ENCODE measurements at places on chromosomes 16 and 17.

GRCh38 chr16:11075163-11075562 lies 130.8 kb downstream of the CLEC16A start:
- no peaks in the 10 kb centered on the region for H3K27me3 ChIP-seq
- no peaks in the 10 kb centered on the region for H3K4me1 ChIP-seq
- DNase-seq, result no peak
- H3K4me3 ChIP-seq, result no peak overlapping the region
- peaks cover 3% of the 10 kb centered on the region for H3K36me3 ChIP-seq

DNA sequence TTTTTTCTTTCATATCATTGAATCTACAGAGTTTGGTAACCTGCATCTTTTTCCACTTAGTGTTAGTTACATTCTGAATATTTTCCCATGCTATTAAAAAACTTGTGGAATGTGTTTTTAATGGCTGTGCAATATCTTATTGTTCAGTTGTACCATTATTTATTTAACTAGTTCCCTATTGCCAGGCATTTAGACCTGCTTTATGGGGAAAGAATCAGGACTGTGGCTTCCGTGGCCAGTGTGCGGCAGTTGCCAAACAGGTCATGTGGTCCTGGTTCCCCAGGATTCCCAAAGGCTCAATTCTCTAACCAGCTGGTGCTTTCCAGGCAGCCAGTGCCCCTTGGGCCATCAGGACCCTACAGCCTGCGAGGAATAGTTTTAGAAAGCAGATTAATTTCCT lies 30.8 kb downstream of the NDEL1 start:
- H3K4me1 ChIP-seq, result no peaks in the 10 kb centered on the region
- H3K4me3 ChIP-seq, result no peak overlapping the region
- H3K27ac ChIP-seq, result no peak overlapping the region
- DNase-seq, result no peak
- peaks cover 57% of the 10 kb centered on the region for H3K36me3 ChIP-seq

GRCh38 chr16:25838724-25839186 lies 147.0 kb downstream of the HS3ST4 start:
- no peaks in the 10 kb centered on the region for H3K36me3 ChIP-seq
- H3K4me1 ChIP-seq, result no peaks in the 10 kb centered on the region
- no peak overlapping the region for H3K27ac ChIP-seq
- DNase-seq, result no peak
- no peak overlapping the region for H3K4me3 ChIP-seq

GRCh38 chr16:180101-180675 lies at the start of gene HBQ1:
Gene HBQ1, plus strand, starts transcription at chr16:180459. Its CDS starts 28 bp downstream, at chr16:180487.
- H3K4me3 ChIP-seq, result peak within 1 kb of the TSS; percentile 43
- no peaks in the 10 kb centered on the region for H3K27me3 ChIP-seq
- no peaks in the 10 kb centered on the region for H3K36me3 ChIP-seq

DNA sequence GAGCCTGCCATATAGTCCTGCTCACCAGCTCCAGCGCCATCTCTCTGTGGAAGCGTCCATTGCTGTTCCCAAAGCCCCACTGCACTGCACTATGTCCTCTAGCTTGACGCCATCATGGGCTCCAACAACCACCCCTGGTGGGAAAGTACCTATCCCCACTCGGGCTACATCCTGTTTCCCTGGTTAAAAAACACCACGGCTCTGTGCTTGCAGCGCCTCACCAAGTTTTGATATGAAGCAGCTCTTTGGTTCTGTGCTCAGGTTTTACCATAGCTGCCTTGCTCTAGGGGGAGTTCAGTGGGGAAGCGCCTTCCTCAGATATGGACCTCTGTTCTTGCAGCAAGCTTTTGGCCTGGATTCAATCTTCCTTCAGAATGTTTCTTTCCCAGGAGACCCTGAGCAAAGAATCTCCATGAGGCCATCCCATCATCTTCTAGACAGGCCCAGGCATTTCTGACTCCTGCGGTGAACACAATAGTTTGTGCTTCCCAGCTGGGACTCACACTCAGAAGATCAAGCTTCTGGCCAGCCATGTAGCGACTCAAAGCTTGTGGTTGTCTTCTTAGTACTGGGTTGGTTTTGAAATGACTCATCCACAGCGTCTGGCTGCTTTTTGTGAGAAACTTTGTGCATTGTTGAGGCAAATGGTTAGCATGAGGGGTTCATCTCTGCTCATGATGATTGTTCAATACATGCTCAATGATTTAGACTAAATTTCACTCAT lies 39.5 kb downstream of the DYNLRB2 start:
- no peak for DNase-seq
- H3K27me3 ChIP-seq, result no peaks in the 10 kb centered on the region
- H3K4me1 ChIP-seq, result no peaks in the 10 kb centered on the region
- H3K4me3 ChIP-seq, result no peak overlapping the region

DNA sequence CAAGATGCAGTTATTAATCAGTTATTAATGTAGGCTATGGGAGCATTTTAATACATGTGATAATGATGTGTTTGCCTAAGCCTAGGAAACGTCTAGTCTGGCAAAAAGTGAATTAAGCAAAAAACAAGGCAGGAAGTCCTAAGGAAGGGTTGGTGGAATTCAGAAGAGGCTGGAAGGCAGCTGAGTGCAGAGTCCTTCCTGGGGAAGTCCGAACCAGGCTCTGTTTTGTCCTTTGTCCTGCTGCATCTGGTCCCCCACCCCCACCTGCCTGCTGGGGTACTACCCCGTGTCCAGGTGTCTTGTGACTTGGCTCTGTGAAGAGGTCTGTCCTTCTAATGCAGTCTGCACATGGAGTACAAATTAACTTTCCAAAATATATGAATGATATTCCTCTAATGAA lies 1.5 kb upstream of the MYH10 start:
- no peaks in the 10 kb centered on the region for H3K36me3 ChIP-seq
- no peak for DNase-seq
- no peaks in the 10 kb centered on the region for H3K27me3 ChIP-seq
- H3K4me1 ChIP-seq, result no peaks in the 10 kb centered on the region
- no peak overlapping the region for H3K4me3 ChIP-seq

DNA sequence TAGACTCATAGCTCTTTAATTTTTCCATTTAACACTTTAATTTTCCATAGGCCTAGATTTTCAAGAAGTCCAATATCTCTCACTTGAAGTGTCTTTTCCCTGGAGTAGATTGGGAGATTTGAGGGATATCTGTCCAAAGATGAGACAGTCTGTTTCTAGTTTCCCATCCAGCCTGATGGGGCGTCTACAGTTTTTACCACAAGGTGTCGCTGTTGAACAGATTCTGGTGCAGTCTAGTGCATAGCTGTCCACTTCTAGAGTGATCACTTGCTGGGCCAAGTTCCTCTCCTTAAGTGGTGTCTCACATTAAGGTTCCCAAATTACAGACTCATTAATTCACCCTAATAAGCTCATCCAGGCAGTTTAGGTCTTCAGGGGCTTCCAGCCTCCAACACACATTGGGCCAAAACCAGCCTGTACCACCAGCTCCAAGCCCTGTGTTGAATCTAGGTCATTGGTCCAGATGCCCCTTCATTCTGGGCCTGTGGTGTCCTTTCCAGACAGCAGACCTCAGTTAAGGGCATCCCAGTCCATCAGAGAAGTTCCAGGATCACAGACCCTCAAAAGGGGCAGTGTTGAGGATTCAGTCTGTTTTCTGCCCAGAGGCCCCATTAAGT lies 9.4 kb downstream of the SNX20 start:
- H3K27ac ChIP-seq, result no peak overlapping the region
- no peaks in the 10 kb centered on the region for H3K27me3 ChIP-seq
- H3K4me1 ChIP-seq, result peaks cover 8% of the 10 kb centered on the region
- DNase-seq, result no peak

DNA sequence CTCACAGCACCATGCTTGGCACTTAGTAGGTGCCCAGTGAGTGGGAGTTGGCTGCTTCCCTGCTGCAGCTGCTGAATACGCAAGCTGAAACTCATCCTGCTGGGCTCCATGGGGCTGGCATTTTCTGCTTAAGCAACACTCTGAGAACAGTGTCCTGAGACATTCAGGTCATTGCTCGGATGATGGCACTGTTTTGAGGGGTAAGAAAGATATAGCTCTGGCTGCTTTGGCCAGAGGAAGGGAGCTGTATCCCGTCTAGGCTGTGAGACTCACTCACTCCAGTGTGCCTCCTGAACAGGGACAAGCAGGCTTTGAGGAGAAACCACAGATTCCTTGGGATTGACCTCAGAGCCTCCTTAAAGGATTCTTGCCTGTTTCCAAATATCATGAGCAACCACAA lies 120.5 kb downstream of the CLEC16A start:
- H3K4me3 ChIP-seq, result no peak overlapping the region
- DNase-seq, result no peak
- no peak overlapping the region for H3K27ac ChIP-seq
- H3K27me3 ChIP-seq, result no peaks in the 10 kb centered on the region
- H3K36me3 ChIP-seq, result peaks cover 21% of the 10 kb centered on the region
- H3K4me1 ChIP-seq, result no peaks in the 10 kb centered on the region

- H3K27me3 ChIP-seq, result no peaks in the 10 kb centered on the region
- no peaks in the 10 kb centered on the region for H3K4me1 ChIP-seq
- no peak overlapping the region for H3K4me3 ChIP-seq
These were observed 72.8 kb downstream of the NEUROD2 start for GRCh38 chr17:39534768-39535405.

- no peak overlapping the region for H3K4me3 ChIP-seq
- H3K27me3 ChIP-seq, result no peaks in the 10 kb centered on the region
- no peak for DNase-seq
These were observed 34.3 kb downstream of the VPS35L start for GRCh38 chr16:19589771-19590302.

DNA sequence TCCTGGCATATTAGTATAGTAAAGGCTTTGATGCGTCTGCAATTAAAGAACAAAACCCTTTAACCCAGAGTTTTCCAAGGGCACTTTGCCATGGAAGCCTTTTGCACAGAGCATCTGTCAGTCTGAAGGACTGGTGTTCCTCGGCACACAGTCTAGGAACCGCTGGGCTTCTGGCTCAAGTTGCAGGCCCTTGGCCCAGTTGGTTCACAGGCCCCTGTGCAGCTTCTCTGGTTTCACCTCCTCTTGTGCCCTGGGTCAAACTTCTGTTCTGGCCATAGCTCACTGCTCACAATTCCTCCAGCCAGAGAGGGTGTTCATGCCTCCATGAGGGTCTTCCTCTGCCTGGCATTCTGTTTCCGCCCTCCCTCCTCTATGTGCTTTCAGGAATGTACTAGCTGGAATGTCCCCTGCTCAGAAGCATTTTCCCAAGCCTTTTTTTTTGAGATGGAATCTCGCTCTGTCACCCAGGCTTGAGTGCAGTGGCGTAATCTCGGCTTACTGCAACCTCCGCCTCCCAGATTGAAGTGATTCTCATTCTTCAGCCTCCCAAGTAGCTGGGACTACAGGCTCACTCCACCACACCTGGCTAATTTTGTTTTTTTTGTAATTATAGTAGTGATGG lies 34.5 kb upstream of the TEX2 start:
- H3K4me1 ChIP-seq, result no peaks in the 10 kb centered on the region
- no peak for DNase-seq
- H3K27me3 ChIP-seq, result no peaks in the 10 kb centered on the region
- no peaks in the 10 kb centered on the region for H3K36me3 ChIP-seq
- no peak overlapping the region for H3K27ac ChIP-seq
- no peak overlapping the region for H3K4me3 ChIP-seq

DNA sequence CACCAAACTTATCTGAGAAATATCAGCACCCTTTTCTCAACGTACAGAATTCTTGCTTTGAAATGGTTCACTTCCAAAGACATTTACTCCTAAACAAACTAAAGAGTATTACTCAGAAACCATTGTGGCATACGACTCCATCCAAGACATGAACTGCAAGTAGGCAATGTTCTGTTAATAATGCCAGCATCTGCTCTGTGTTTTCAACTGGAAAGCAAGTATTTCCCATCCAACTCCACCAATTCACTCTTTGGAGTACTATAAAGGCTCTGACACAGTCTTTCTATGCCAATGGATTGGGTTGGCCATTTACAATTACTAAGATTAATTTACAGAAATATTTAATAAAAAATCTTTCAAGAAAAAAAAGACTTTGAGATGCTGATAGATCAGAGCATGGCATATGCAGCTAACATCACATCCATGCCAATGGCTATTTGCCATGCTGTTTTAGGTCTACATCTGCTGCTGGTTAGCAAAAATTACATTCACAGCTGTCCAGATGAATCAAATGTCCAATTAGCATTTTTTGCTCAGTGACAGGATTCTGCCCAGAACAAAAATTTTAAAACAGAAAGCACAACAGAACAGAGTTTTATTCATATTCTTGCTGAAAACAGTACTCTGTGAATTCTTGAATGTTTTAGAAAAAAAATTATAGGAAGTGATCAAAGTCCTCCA lies 65.9 kb upstream of the HLF start:
- no peak for DNase-seq
- no peak overlapping the region for H3K27ac ChIP-seq
- H3K4me1 ChIP-seq, result no peaks in the 10 kb centered on the region
- no peaks in the 10 kb centered on the region for H3K27me3 ChIP-seq
- H3K36me3 ChIP-seq, result no peaks in the 10 kb centered on the region

GRCh38 chr16:30526137-30526822 lies at the start of gene ZNF768:
Gene ZNF768, minus strand, starts transcription at chr16:30526566. Its CDS starts 153 bp downstream, at chr16:30526413.
- DNase-seq, result no peak
- H3K27ac ChIP-seq, result peak within 1 kb of the TSS; percentile 99
- H3K36me3 ChIP-seq, result peaks cover 2% of the 10 kb centered on the region
- H3K27me3 ChIP-seq, result no peaks in the 10 kb centered on the region
- H3K4me1 ChIP-seq, result no peaks in the 10 kb centered on the region

- no peaks in the 10 kb centered on the region for H3K27me3 ChIP-seq
- H3K4me3 ChIP-seq, result peak overlapping the region; percentile 93
- peaks cover 32% of the 10 kb centered on the region for H3K4me1 ChIP-seq
- H3K27ac ChIP-seq, result peak overlapping the region; percentile 74
- DNase-seq, result no peak
- peaks cover 6% of the 10 kb centered on the region for H3K36me3 ChIP-seq
These were observed 873 bp downstream of the NPLOC4 start for GRCh38 chr17:81635973-81636504.

- no peak overlapping the region for H3K4me3 ChIP-seq
- no peaks in the 10 kb centered on the region for H3K4me1 ChIP-seq
- no peak for DNase-seq
- H3K27ac ChIP-seq, result no peak overlapping the region
- H3K36me3 ChIP-seq, result no peaks in the 10 kb centered on the region
- H3K27me3 ChIP-seq, result no peaks in the 10 kb centered on the region
These were observed 72.8 kb upstream of the TOB1 start for GRCh38 chr17:50938821-50939541.

DNA sequence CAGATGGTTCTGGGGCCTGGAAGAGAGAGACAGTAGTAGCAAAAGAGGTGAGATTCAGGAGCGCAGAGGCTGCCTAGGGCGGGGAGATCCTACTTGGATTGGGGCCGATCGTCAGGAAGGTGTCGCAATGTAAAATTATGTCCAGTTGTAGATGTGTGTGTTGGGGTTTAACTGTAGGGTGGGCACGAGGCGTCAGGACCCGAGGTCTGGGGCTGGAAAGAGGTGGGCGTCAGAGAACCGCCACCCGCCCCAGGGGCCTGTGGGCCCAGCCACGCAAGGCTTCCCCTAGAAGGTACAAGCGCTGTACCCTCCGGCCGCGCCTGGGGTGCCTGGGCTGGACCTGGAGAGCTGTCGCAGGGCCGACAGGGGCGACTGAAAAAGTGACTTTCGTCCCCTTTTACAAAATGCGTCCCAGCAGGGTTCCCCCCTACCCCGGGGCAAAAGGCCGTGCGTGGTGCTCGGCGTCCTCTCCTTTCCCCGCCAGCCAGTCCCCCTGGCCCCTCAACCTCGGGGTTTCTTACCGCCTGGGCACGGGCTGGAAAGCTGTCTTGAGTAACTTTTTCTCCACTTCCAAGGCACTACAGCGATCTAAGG lies 2.8 kb downstream of the IRX3 start:
- H3K36me3 ChIP-seq, result no peaks in the 10 kb centered on the region
- no peak for DNase-seq
- peaks cover 35% of the 10 kb centered on the region for H3K27me3 ChIP-seq
- H3K4me1 ChIP-seq, result peaks cover 58% of the 10 kb centered on the region
- H3K4me3 ChIP-seq, result peak overlapping the region; percentile 47
- H3K27ac ChIP-seq, result no peak overlapping the region

- no peaks in the 10 kb centered on the region for H3K36me3 ChIP-seq
- no peak overlapping the region for H3K4me3 ChIP-seq
- peaks cover 2% of the 10 kb centered on the region for H3K4me1 ChIP-seq
These were observed 35.5 kb upstream of the NOL11 start for GRCh38 chr17:67682196-67682595.

Data from right atrium auricular region (tissue), 2 donors.